Ammon's horn (tissue), 1 donor: ENCODE measurements at places on chromosomes 7 and 10.

DNA sequence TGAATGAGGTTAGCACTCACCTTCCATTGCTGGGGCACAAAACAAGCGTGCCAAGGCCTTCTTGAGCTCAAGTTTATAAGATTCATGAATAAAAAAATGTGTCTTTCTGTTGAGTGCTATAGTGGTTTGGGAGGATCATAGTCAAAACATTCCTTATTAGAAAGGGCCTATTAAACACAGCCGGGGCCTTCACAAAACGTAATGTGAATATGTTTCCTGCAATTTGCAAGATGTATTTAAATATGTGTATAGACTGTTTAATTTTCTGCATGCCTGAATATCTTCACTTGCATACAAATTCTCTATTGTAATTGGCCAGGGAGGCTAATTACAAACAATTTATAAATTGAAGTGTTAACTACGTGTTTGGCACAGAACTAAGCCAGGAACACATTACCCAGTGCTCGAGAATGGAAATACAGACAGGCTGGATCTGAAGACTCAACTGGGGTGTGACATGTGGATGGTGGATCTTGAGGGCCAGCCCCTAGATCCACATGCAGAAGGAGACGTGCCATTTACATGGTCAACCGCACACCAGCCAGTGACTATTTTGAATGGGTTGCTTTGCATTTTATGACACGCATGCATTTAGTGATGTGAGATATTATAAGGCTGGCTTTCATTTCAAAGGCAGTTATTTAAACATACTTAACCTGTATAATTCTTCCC, 31.3 kb downstream of the LYZL2 start:
- no peak for DNase-seq

DNA sequence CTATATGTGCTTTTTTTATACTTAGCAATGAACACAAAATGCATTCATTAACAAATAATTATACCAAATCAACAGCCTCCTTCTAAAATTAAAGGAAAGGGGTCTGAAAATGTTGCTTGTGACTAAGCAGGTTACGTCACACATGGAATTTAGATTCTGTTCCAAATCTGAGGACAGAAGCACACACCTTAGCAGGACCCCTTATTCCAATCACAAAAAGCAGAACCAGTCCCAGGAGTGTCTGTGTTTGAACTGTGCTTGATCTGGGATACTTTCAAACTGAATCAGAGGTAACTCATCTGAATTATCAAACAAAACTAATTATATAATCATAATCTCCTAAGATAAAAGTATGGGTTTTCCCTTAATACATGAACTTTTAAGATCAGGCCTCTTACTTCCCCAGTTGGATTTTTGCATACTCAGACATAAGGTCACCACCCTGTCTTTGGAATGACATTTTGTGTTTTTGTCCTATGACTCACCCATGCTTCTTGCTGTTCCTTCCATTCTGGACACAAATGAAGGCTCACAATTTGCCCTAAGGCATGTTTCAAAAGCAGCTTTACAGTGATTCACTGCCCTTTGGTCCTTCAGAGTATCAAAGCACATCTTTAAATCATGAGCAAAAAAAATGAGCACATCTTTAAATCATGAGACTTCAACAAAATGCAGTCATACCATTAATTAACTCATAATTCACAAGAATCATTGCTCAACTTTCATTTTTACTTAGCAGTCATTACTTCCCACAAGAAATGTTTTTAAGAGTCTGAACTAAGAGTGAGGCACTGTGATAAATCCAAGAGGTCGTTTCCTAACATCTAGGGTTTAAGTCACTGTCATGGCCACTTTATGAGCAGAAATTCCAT, 35.5 kb downstream of the SEMA3C start:
- DNase-seq = no peak

DNA sequence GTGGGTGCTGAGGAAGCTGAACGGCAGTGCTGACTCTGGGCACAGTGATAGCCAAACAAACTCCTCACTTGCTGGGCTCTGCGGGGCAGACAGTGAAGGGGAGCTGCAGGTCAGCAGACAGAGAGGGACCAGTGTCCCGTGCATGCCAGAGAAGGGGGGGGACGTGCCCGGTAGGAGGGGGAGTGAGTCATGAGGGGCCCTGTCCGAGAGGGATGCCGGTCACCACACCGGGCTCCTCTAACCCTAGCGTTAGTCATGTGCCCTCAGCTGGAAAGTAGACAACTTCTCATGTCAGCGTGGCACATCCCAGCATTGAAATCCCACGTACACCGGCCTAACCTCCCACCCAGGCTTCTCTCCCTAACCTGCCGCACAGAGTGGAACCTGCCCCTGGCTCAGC, 117.1 kb upstream of the DPP6 start:
- no peak for DNase-seq

DNA sequence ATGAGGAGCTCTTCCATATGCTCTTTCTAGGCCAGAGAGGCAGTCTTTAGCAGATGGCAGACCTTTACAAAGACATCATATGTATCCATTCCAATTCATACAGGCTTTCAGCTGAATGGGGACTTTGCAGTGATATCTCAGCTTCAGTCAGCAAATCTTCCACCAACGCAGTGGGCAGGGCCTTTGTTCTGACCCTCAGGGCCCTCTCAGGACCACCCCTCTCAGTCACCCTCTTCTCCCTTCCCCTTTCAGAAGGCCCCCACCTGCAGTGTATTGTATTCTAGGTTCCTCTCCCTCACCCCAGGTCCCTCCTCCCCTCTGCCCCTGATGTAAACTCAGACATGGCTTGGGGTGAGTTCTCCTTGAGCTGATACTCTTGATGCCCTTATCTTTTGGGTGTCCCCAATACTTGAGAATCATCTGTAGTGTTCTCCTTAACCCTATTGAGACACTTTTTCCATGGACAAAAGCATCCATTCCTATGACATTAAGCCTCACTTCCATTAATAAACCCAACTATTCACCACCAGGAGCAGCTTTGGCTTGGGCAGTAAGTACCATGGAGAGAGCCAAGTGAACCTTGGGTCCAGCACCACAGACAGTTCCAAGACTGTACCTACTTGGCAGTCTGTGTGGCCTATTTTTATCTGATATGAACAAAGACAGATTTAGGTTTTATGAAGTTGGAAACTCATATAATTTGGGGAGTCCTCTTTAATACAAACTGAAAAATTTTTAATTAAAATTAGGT, 62.7 kb downstream of the ADCYAP1R1 start:
- DNase-seq = no peak

GRCh38 chr10:79547973-79548372, 12.2 kb downstream of the SFTPA2 start:
- DNase-seq = no peak

- DNase-seq = no peak
These were observed 3.9 kb downstream of the PIK3AP1 start for GRCh38 chr10:96716390-96716789.

GRCh38 chr7:29723599-29723998, 82.7 kb upstream of the WIPF3 start:
- no peak for DNase-seq

- DNase-seq = no peak
These were observed 39.3 kb downstream of the CELF2 start for GRCh38 chr10:11057018-11057417.

DNA sequence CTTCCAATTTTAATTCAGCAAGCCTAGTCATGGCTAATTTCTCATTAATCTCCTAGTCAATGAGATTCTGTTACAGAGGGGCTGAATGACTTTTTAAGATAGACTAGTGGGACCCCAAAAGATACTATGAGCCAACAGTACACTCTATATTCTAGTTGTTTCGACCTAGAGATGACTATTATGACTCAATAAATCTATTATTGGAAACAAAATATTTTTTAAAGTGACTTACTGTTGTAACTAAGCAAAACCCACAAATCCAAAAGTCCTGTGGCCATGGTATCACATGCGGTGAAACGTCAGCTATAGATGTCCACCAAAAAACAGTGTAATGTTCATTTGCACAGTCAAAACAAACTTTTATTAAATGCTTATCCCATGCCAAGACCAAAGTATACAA, 95.3 kb upstream of the ADO start:
- no peak for DNase-seq

DNA sequence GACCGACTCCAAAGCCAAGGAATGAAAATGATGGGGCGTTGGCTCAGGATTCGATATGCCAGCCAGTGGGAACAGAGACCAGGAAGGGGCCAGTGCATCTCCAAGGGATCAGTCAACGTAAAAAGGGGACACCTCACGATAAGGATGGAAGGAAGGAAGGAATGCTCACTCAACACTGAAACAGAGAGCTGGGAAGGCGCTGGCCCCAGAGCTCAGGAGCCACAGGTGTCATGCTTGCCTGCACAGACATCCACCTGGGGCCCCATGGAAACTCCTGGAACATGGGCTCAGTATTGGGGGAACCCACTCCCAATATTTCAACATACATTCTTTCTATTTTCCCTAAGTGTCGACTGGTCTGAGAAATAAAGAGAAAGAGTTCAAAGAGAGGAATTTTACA, 5.3 kb downstream of the MMRN2 start:
- DNase-seq = no peak

- no peak for DNase-seq
These were observed 1120.7 kb downstream of the GATA3 start for GRCh38 chr10:9175200-9175599.

DNA sequence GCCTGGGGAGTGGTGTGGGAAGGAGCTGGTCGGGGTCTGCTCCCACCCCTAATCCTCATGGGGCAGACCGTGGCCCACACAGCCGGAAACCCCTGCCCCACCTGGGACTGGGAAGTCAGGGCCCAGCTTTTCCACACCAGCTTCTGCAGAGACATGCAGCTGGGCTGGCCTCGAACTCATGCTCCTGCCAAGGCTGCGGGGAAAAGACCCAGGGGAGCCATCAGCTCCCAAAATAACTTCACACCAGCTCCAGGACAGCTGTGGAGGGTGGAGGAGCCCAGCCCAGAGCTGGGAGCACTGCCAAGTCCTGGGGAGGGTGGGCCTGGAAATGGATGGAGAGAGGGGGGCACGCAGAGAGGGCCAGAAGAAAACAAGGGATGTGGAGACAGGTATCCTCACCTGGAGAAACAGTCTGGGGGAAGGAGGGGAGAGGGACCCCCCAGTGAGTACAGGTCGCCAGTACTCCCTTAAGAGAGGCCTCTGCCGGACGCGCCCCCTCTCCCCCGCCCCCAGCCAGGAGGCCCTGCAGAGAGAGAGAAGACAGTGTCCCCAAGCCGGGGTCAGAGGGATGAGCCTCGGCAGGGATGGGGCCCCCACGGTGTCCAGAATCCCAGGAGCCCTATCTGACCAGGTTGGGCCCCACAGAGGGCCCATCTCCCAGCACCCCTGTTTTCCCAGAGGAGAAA, 11.5 kb upstream of the GRIFIN start:
- DNase-seq = no peak

DNA sequence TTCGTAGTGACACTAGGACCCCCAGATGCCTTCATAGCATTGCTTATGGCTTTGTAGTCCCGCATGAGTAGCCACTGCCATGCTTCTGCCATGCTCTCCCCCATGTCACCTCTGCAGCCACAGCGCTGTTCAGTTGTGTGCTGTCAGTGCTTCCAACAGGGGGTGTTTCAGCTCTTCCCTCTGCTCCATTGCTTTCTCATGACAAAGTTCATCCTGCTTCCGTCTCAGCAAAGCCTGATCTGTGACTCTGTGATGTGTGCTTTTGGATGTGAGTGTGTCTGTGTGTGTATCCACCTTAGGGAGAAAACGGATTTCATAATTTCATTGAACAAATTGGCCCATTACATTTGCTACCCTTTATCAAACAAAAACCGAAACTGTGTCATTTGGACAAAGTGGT, 134.9 kb upstream of the SAMD8 start:
- no peak for DNase-seq

- DNase-seq = no peak
These were observed 1.9 kb downstream of the ANTXRL start for GRCh38 chr10:46288601-46289206.

DNA sequence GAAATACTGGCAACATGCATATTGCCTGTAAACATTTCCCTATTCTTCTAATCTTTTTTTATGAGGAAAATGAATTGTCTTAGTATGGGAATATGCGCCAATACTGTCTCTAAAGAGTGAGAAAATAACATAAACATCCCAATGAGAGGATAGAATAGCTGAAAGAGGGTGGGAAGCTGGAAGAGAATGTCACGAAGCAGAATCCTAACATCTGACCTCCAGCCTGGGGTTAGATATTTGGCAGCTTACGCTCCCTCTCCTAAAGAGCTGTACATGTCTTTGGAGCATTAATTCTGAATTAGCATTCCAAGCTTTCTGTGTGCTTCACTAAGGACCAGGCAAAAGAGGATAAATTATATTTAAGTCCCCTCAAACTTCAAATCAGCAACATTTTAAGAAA, 31.6 kb upstream of the SLC16A12 start:
- no peak for DNase-seq

GRCh38 chr7:140673774-140674155, 1.0 kb downstream of the ADCK2 start:
- DNase-seq = no peak

- no peak for DNase-seq
These were observed 77.9 kb downstream of the GRB10 start for GRCh38 chr7:50704844-50705243.

DNA sequence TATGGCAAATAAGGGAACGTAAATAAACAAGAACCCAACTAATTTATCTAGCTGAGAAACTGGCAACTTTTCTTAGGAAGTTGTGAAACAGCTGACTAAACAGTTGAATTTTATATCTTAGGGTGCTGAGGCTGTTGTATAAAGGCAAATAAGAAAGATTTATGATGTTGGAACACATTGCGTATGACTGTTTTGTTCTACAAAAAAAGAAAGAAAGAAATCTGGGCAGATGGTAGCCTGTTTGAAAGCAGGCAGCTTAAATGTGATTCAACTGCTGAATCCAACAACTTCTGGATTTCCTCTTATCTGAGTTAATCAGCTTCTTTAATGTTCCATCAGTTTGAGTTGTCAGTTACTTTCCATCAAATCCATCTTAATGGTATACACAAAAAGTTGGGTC, 214.5 kb downstream of the SNX13 start:
- DNase-seq = no peak

DNA sequence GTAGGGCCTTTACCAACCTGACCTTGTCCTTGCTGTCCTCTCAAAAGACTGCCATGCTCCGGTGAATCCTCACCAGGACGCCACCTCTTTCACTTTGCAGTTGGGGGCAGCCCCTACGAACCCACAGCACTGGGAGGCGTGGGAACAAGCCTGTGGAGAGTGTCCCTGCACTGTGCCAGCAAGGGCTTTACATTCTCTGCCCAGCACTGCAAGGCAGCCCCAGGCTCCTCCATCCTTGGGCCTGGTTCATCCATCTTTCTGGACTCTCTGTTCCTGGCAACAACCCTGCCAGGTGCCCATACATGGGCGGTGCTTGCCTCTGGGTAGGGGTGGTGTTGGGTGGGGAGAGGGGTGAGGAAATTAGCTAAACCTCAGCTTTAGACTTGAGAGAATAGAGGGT, 1.4 kb downstream of the CHAT start:
- DNase-seq = no peak

GRCh38 chr7:66741-67140, 125.6 kb upstream of the FAM20C start:
- DNase-seq = no peak

DNA sequence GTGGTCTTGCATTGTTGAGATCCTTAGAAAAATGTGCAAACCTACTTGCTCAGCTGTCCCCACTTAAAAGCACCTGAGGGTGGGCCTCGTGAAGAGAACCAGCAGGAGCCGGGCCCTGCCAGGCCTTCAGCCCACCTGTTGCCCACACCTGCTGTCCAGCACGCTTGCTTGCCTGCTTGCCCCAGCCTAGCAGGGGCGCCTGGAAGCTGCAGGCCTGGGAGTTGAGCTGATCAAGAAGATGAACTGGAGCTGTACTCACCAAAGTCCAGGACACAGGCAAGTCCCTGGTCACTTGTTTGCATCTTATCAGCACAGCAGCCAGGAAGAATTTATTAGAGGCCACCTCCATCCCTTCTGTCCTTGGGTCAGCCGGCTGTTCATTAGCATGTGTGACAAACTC, 23.2 kb downstream of the CYP26A1 start:
- DNase-seq = no peak
